ENCODE measurements at places on chromosomes 3 and 15. TPM values are rescaled to one million over a fixed set of nuclear protein-coding genes. Genes with fewer than 3 reads are reported as not detected.
A peak's percentile ranks its signal among the peaks of the same experiment; 100 is the strongest.

DNA sequence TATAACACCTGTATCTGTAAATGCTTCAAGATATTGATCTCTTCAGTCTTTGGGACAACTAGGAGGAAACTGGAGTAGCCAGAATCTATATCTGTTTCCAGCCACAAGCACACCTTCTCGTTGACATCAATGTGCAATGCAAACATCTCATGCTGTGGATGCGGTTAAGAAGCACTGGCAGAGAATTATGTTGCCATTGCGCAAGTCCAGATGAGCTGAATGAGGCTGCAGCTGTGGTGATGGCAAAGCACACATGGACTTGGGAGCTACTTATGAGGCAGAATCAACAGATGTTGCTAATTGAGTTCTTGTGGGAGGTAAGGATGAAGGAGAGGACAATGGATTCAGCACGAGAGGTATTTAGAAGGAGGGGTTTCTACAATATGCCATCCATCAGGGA lies 90.9 kb downstream of the STRIT1 start:
- H3K4me3 ChIP-seq: no peak overlapping the region
- no peaks in the 10 kb centered on the region for H3K27me3 ChIP-seq
- DNase-seq: no peak
- no peaks in the 10 kb centered on the region for H3K4me1 ChIP-seq
- no peaks in the 10 kb centered on the region for H3K36me3 ChIP-seq
- H3K27ac ChIP-seq: no peak overlapping the region

GRCh38 chr3:155805802-155806618 lies at the start of gene C3orf33:
TSS of gene C3orf33 (minus strand) at chr3:155806278. CDS start at chr3:155806252, 26 bp downstream.
- H3K27me3 ChIP-seq: no peaks in the 10 kb centered on the region
- DNase-seq: peak; percentile 77
- H3K27ac ChIP-seq: peak within 1 kb of the TSS; percentile 73
- peaks cover 5% of the 10 kb centered on the region for H3K36me3 ChIP-seq

GRCh38 chr3:106215047-106215446 lies 346.2 kb upstream of the CBLB start:
- H3K27ac ChIP-seq: no peak overlapping the region
- no peak overlapping the region for H3K4me3 ChIP-seq
- no peaks in the 10 kb centered on the region for H3K36me3 ChIP-seq
- no peak for DNase-seq
- H3K27me3 ChIP-seq: no peaks in the 10 kb centered on the region
- H3K4me1 ChIP-seq: no peaks in the 10 kb centered on the region

- H3K27me3 ChIP-seq: no peaks in the 10 kb centered on the region
- H3K36me3 ChIP-seq: no peaks in the 10 kb centered on the region
- H3K27ac ChIP-seq: no peak overlapping the region
These were observed 316.2 kb upstream of the CTDSPL start for GRCh38 chr3:37545479-37545878.

DNA sequence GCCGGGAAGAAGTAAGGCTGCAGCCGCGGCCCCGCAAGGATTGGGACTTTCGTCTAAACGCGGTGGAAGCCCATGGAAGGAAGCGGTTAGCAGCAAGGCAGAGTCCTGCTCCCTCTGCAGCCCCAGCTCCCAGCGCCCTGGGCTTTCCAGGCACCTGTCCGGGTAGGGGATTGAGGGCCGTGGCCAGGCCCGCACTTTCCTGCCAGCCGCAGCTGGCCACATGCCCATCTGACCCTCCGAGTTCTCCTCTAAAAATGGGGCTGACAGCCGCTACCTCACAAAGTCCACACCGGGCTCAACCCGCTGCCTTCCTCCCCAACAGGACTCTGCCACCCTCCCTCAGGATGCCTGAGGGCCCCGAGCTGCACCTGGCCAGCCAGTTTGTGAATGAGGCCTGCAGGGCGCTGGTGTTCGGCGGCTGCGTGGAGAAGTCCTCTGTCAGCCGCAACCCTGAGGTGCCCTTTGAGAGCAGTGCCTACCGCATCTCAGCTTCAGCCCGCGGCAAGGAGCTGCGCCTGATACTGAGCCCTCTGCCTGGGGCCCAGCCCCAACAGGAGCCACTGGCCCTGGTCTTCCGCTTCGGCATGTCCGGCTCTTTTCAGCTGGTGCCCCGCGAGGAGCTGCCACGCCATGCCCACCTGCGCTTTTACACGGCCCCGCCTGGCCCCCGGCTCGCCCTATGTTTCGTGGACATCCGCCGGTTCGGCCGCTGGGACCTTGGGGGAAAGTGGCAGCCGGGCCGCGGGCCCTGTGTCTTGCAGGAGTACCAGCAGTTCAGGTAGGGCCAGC lies 1.9 kb downstream of the NEIL1 start:
- peak overlapping the region; percentile 92 for H3K4me3 ChIP-seq
- peak; percentile 45 for DNase-seq
- no peaks in the 10 kb centered on the region for H3K36me3 ChIP-seq
- peaks cover 17% of the 10 kb centered on the region for H3K4me1 ChIP-seq
- H3K27ac ChIP-seq: peak overlapping the region; percentile 84

LRRC34 gene
- total RNA-seq: not detected

CPEB1 gene
- not detected for total RNA-seq

CYP1A2 gene
- not detected for total RNA-seq

GMPS gene
- total RNA-seq: 18.5 TPM

All from body of pancreas (tissue), 4 donors.